ENCODE measurements at places on chromosomes 12 and 14.
A peak's percentile ranks its signal among the peaks of the same experiment; 100 is the strongest.

DNA sequence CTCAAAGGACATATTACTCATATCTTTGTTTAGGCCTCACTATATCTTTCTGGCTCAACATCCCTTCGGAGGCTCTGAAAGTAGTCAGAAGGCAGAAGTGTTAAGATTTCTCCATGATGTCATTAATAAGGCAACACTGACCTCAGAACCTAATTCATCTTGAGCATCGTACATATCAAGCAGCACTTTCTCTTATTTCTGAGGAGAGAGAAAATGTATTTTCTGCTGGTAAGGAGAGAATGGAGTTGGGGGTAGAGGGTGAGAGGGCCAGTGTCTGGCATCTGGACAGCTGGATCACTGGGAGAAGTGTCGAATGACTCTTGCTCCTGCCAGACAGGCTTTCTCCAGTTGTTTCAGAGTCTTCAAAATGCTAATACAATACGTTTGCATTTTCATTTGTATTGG lies 213.2 kb upstream of the PRICKLE1 start:
- DNase-seq, result no peak

- no peak for DNase-seq
These were observed 5.1 kb downstream of the PAPLN start for GRCh38 chr14:73242357-73242901.

DNA sequence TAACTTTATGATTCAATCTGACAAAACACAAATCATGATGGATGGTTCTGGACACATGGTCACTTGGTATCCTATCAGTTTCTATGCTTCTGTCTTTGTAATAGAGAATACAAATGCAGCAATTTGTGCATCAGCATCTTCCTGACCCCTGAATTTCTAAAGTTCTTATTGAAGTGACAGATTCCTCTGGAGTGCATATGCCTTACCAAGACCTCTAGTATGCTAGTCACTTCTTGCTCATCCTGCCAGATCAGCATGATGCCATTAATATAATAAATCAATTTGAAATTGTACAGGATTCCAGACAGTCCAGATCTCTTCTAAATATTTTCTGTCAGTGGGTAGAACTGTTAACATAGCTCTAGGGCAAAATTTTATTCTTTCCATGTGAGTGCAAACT lies 40.6 kb upstream of the GLIPR1 start:
- DNase-seq, result no peak

GRCh38 chr12:49129332-49130150 lies 1.7 kb downstream of the TUBA1B start:
- DNase-seq, result no peak

GRCh38 chr14:95533391-95533821 lies 1.4 kb upstream of the GLRX5 start:
- no peak for DNase-seq

DNA sequence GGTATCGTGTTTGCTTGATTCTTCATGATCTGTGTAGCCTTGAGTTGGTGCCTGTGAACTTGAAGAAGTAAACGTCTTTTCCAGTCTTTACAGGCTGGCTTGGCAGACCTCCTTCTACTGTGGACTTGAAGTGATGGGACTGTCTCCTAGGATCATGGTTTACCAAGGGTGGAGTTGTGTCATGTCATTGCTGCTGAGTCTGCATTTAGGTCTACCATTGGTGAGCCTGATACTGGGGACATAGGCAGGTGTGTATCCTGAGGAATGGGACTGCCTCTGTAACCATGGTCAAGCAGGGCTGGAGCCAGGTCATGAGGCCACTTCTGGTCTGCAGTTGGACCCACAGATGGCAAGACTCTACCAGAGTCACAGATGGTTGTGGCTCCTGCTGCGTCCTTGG lies 20.7 kb upstream of the PPP1R12A start:
- no peak for DNase-seq

DNA sequence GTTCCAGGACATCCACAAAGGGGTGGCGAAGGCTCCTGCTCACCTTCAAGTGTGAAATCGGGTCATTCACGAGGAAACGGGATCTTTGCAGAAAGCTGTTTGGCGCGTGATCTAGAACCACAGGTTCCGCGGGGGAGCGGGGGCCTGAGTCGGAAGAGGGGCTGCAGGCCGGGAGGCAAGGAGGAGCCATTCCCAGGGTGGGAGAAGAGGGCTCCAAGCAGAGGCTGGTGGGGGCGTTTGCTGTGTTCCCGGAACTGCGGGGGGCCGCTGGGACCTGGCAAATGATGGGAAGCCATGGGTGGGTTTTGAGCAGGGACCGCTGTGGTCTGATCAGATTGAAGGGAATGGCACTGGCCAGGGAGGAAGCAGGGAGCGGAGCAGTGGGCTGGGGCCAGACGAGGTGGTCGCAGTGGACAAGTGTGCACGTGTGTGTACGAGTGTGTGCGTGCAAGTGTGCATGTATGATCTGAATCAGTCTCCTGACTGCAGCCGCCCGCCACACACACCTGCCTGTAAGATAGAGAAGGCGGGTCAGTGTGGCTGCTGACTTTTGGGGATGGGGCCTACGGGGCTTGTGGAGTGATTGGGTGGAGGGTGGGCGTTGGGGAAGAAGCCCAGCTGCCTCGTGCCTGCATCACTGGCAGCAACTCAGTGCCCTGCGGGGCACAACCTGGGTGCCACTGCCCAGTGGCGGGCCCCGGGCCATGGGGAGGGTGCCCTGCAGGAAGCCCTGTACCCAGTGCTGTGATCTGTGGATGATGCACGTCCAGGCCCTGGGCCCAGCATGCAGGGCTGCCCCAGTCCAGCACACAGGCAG lies 141.9 kb downstream of the KIF26A start:
- peak; percentile 25 for DNase-seq

GRCh38 chr14:72444701-72445100 lies 449.2 kb downstream of the DPF3 start:
- DNase-seq, result no peak
